ENCODE measurements at places on chromosomes 16 and 17.

DNA sequence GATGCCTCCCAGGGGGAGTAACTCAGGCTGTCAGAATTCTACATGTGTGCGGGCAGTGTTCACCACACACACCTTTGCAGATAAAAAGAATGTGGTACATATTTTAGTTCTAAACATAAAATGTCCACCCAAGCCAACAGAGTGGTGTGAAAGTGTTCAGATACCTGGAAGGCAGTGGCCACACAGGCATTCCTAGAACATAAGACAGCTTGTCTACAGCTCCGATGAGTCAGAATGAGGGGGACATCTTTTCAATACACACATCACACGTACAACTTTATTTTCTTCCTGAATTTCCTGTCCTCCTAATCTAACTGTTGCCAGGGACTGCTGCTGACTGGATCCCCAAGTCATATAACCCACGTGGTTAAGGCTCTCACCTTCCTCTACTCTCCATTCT lies 142.3 kb downstream of the ZFHX3 start:
- no peak for DNase-seq

DNA sequence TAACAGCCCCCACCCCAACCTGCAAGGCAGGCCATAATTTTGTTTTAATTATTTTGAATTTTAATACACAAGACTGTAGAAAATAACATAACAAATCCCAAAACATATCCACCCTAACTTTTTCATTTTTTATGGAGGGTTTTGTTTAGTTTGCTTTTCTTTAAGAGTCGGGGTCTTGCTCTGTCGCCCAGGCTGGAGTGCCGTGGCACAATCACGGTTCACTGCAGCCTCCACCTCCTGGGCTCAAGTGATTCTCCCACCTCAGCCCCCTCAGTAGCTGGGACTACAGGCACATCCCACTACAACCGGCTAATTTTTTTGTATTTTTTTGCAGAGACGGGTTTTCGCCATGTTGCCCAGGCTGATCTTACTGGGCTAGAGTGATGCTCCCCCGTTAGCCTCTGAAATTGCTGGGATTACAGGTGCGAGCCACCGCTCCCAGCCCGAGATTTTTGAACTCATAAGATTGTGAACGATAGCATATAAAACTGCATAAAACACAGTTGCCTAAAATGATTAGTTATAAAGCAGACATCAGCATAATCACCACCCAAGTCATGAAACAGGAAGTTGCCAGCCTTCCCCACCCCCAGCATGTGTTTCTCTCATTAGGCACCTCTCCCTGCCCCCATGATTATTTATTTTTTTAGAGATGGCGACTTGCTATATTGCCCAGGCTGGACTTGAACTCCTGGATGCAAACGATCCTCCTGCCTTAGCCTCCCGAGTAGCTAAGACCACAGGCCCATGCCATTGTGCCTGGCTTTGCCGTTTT lies 13.6 kb upstream of the DOC2B start:
- DNase-seq, result no peak

GRCh38 chr16:4081521-4082021 lies 34.7 kb downstream of the ADCY9 start:
- DNase-seq, result peak; percentile 31

- no peak for DNase-seq
Observed at GRCh38 chr16:57009643-57010170, 20.4 kb downstream of the NLRC5 start.

- no peak for DNase-seq
Observed at GRCh38 chr17:79988185-79988971, 47.3 kb downstream of the TBC1D16 start.
